ENCODE measurements at places on chromosomes 4 and X.

DNA sequence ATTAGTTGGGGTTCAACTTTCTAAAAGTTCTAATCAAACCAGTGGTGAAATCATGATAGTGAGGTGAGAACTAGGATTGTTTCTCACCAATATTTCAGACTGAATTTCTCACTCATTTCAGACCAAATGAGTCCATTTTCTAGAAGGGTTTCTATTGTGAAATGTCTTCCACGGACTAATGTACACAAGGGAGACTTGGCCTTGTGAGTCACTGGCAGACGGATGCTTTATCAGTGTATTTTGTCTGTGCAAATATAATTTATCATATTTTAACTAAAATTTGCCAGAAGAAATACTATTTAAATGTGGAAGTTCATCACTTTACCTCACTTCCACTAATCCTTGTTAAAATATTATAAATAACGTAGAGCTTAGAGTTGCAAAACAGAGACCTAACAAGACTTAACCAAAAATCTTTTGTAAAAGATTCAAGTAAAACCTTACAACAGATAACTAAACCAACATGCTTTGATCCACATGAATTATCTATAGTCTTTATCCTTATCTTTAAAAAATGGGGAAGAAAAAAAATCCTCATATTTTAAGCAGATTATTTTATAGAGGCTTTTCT, 506.0 kb upstream of the FAM241A start:
- DNase-seq: no peak

- DNase-seq: no peak
These were observed 22.2 kb upstream of the HPGD start for GRCh38 chr4:174544496-174544895.

DNA sequence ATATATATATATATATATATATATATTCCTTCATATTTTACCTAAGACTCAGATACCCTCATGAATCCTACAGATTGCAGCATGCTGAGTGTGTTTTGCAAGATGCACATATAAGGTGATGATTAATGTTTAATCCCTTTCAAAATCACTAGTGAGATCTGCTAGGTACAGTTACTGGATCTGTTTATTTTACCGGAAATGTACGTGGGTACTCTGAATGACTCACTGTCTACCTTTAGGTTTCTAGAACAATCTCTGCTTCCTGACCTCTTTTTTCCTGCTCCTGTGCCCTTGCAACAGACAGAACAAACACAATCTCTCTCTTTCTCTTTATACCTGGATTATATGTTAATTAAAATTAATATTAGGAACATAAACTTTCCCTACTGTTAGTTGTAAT, 379.6 kb downstream of the FAM133A start:
- no peak for DNase-seq

- no peak for DNase-seq
These were observed 147.0 kb downstream of the AFAP1 start for GRCh38 chr4:7792616-7793015.

DNA sequence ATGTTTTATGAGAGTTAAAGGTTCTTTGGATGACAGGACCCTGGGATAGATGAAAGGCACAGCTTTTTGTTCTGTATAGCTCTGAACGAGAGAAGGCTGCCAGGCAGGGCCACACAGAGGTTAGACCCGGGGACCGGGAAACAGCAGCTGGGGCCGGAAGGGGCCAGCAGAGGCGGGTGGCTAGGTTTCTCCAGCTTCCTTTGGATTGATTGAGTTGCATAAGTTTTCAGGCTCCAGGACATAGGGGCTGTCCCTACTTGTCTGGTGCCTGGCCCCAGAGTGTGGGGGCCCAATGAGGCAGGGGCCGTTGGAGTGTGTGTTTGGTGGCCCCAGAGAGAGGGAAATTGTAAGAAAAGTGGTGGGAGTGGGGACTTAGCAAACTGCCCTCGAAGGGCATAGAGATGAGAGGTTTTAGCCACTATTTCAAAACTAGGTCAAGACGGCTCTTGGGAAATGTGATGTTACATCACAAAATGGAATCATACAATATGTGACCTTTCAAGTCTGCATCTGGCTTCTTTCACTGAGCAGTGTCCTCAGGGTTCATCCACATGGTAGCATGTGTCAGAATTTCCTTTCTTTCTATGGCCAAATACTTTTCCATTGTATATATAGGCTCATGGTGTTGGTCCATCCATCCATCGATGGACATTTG, 3.7 kb downstream of the ZFP92 start:
- DNase-seq: no peak

DNA sequence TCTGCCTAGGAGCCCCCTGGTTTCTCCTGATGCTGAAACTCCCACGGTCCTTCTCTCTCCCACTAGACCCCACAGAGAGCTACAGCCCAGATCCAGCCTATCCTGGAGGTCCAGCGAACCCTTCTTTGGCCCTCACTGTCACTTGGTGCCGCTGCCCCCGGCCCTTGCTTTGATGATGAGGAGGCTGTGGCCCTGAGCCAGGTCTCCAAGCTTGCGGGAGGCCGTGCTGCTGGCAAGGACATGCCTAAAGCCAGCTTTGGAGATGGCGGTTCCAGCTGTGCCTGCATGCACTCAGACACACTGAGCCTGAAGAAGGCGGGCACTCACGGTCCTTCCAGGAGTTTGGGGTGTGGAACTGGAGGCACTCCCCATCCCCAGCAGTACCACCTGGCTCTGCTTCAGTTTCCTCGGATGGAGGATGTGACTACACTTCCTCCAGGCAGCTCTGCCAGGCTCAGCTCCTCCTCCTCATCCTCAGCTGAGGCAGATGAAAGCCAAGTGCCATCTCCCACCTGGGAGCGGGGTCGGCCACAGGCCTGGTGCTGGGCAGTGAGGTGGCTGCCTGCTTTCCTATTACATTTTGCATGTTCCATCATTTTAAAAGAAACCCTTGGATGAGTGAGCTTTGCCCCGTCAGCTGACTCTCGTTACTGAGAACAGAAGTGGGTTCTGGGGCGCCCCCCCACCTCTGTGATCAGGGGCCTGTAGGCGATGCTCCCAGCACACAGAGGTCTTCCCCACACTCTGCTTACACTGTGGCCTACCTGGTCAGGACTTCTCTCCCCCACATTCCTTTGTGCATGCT, 9.0 kb downstream of the TNIP2 start:
- peak; percentile 32 for DNase-seq

DNA sequence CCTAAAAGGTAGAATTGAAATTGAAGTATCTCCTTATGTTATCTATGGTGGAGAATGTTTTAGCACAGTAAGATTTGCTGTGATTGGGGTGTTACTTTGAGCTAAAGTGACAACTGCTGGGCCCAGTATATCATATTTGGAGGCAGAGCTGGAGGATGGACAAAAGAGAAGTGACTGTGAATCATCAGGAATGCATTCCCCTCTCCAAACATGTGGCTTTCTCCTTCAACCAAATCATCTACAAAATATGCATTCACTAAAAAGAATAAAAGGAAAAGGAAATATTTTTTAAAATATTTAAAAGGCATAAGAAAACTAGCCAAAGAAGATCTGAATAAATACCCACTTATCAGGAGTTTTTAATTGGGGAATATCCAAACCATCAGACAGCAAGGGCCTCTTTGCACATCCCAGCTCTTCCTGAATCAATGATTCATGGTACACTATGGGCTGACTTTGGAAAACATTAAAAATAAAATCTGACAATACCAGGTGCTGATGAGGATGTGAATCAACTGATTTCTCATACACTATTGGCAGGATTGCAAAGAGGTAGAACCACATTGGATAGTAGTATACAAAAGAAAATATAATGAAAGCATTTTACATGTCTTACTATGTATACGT, 671.7 kb upstream of the NR3C2 start:
- DNase-seq: no peak

DNA sequence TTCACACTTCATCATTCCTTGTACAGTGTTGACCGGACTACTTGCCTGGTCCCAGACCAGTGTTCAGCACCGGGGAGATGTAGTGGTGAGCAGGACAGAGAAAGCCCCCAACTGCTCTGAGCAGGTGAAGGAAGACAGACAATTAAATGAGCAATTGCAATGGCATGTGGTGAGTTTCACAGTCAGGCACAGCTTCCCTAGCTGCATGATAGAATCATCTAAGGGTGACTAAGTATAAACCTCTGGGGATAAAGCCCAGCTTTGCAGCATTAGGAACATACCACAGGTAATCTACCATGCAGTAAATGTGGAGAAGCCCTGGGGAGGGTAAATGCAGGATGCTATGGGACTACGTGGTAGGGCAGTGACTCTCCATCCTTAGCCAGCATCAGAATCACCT, 47.8 kb downstream of the TMA16 start:
- no peak for DNase-seq

GRCh38 chrX:5180135-5180741, 1048.4 kb downstream of the NLGN4X start:
- no peak for DNase-seq

DNA sequence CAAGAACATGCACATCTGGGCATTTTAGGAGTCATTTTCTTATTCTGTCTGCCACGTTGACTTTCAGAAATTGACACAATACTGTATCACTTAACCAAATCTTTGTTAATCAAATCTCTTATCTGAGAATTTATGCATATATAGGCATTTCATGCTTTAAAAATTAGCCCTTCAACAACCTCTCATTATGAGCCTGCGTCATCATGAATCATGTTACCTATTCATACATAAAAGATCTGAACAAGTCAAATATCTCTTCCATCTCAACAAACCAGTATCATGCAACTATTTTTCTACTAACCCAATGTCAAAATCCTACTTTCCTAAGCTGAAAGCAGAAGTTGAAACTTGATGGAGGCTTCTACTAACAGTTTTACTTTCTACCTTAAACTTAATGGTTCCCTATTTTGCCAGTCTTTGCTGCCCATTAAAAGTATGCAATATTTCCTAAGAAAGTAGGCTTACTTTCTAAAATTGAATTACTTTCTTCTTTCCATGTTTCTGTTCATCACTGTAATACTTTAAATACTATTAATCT, 1.8 kb downstream of the ADAM29 start:
- DNase-seq: no peak

DNA sequence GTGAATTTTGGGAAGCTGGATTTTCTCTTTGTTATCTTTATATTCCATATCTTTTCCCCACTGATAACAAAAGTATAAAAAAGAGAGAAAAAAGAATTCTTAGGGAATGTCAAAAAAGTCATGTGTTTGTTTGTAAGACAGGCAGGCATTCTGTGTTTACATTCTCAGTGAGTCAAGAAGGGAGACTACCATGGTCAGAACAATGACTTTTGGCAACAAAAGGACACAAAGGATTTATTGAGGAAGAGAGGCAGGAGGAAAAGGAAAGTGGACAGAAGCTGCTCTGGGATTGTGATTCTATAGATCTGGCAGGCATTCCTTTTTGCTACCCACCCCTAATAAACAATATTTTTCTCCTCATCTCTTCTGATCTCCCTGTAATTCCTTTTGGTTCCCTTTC, 5.9 kb upstream of the ANK2 start:
- DNase-seq: no peak

- DNase-seq: no peak
These were observed 605.0 kb downstream of the GABRG1 start for GRCh38 chr4:45518832-45519231.

- DNase-seq: no peak
These were observed 33.5 kb downstream of the SMS start for GRCh38 chrX:21974011-21974385.

- DNase-seq: no peak
These were observed 156.5 kb downstream of the WDFY3 start for GRCh38 chr4:84809946-84810345.

GRCh38 chrX:15391850-15392249, 7.6 kb upstream of the VEGFD start:
- no peak for DNase-seq

- no peak for DNase-seq
These were observed 80.9 kb downstream of the NKX6-1 start for GRCh38 chr4:84417997-84418709.

GRCh38 chr4:7554905-7555304, 120.2 kb upstream of the PSAPL1 start:
- no peak for DNase-seq

DNA sequence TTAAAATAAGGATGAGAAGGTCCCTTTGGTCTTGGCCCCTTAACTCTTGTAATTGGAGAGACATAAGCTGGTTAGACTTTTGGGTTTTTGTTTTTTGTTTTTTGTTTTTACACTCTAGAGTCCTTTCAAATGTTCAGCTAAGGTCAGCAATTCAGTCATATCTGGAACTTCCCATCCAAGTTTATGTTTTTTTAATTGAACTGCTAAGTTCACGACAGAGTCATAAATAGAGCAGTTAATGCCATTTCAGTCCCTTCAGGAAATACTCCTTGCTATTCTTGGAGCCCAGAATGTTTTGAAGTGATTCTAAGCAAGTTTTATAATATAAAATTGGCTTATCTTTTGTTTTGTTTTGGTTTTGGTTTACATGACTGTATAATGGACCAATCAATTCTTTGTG, 329.4 kb upstream of the PABPC4L start:
- no peak for DNase-seq

DNA sequence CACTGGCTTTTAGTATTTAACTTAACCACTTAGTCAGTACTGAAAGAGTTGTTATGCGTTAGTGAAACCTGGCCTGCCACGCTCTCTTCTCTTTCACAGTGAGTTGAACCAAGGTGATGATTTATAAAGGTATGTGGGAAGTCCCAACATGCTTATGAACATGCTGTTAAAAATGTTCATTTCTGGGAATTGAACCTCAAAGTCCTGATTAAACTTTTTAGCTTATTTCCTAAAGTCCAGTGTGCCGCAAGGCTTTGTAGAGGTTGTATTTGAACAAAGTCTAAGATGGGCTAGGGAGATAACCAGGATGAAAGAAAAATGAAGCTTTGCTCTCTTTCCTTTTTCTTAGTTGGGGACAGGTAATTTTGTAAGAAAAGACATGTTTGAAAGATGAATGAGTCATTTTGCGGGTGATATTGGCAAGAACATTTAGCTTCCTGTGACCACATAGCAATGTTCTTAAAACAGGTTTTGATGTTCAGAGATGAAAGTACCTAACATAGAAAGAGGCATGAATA, 270.3 kb downstream of the DTHD1 start:
- DNase-seq: peak; percentile 39

- DNase-seq: no peak
These were observed 503.5 kb upstream of the FAM47C start for GRCh38 chrX:36504625-36505024.

DNA sequence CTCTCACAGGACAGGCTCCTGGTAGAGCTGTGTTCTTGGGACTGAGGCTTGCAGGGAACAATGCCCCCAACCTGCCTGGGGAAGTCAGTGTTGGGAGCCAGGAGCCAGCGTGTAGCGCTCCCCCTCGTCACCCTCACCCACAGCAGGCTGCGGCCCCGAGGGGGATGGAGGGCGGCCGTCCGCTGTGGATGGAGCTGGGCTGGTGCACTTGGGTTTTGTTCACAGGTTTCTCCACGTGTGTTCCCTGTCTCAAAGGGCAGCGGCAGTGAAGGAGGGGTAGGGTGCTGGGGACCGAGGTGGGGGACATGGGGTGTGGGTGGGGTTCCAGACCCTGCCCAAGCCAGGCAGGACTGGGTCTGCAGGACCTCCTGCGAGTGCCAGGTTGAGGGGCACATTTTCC, 69.1 kb downstream of the RGS12 start:
- DNase-seq: no peak

DNA sequence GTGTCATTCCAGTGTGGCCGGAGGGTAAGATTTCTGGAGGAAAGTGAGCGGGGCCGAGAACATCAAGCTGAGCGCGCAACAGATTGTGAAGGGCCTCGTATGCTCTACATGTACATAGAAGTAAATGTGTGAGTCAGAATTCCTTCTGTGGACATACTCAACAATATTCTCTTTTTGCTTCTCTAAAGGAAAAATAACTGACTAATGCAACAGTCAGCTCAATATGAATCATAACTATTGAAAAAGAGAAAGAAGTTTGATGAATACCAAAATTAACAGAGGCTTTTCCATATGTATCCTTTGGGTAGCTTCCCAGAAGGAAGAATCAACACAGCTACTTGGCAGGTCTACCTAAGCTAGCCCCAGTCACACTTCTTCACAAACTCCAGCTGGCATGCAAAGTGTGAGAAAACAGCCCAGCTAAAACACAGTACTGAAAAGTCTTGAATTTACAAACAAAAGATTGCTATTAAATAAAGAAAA, 87.5 kb upstream of the ZFP42 start:
- DNase-seq: no peak
